Esophagus mucosa (tissue), 1 donor: ENCODE measurements at places on chromosomes 7 and 10.

DNA sequence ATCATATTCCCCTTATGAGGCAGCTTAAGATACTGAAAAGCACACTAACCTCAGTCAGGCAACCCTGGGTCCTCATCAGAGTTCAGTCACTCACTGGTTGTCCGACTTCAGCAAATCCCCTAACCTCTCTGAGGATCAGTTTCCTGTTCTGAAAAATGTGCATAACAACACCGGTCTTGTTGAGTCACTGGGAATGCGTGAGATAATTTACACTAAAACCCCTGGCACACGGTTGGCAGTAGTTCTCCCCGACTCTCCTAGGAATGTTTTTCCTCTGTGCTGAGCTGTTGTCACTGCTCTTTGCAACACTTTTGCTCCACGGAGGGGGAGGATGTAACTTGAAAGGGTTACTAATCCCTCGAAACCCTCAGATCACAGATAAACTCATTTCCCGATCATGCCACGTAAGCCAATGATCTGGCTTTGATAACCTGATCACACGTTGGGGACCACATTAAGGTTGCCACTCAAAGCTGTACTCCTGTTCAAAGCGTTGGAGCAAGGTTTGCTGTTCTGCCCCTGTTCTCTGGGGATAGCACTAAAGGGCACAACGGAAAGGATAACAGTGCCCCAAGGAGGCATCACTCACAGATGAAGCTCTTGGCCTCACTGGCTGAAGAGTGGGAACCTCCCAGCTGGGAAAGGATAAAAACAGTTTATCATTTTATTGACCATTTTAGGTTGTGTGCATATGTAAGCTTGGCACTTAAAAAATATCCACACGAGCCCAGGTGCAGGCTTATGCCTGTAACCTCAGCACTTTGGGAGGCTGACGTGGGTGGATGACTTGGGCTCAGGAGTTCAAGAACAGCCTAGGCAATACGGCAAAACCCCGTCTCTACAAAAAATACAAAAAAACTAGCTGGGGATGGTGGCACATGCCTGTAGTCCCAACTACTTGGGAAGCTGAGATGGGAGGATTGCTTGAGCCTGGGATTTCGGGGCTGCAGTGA lies 5.0 kb upstream of the RBM17 start:
- no peak for ATAC-seq

- peak; percentile 30 for ATAC-seq
These were observed 413 bp downstream of the PANK1 start for GRCh38 chr10:89644691-89644966.

- ATAC-seq = no peak
These were observed 6.0 kb downstream of the WDR37 start for GRCh38 chr10:1061930-1062774.

DNA sequence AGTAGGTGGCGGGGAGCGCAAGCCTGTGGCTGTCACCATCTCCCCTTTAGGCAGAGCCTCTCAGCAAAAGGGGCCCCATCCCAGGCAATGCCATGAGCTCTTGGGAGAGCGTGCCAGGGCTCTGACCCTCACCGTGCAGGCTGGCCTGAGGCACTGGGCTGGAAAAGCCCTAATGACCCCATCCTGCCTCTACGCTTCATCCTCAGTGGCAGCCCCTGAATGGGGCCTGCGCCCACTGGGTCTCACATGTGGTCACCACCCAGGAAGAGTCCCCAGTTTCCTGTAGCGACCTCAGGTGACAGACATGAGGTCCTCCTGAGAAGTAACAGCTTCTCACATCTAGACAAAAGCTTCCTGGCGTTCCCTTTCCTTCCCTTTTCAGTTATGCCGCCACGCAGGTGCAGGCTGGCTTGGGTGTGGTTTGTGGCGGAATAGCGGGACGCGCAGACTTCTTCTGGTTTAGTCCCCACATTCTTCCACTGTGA lies 59.2 kb downstream of the CLEC2L start:
- ATAC-seq = no peak

- ATAC-seq = no peak
These were observed 1.0 kb downstream of the NT5C2 start for GRCh38 chr10:103192089-103192450.

- no peak for ATAC-seq
These were observed 304.6 kb downstream of the PRPF18 start for GRCh38 chr10:13891128-13892000.

DNA sequence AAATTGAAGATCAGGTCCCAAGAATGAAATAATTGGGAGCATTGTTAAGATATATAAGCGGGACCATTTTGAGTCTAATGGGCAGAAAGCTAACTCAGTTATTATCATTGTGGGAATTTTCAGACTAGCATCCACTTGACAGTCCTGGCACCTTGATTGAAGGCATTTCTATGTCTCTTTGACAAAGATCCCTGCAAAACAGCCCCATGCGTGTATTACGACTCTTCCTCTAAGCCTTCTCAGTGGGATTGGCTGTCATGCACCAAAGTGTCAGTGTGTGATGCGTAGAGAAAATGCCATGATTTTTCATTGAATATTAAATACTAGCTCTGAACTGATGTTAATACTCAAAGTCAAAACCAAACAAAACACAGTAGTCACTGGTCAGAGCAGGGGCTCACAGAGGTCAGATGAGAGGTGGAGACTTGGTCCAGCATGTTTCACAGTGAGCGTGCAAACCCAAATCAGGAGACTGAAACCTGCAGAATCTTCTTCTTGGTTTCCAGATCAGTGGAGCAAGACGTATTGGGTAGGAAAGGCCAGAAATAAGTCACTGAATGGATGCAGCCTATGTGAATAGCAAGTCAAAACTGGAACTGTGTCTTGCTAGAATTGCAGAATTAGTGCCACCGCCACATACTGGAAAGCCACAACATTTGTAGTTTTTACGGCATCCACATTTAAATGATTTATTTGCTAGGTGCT lies 303.6 kb upstream of the AKR1E2 start:
- no peak for ATAC-seq

- ATAC-seq = no peak
These were observed 85.8 kb downstream of the CALD1 start for GRCh38 chr7:134865001-134865845.

- ATAC-seq = no peak
These were observed 162.9 kb upstream of the PRSS58 start for GRCh38 chr7:142420554-142421362.

GRCh38 chr7:45461026-45461425 lies 113.1 kb upstream of the ADCY1 start:
- ATAC-seq = no peak

GRCh38 chr10:33459602-33460001 lies 125.1 kb upstream of the NRP1 start:
- no peak for ATAC-seq

GRCh38 chr10:127715782-127716378 lies 21.1 kb upstream of the FOXI2 start:
- no peak for ATAC-seq

GRCh38 chr7:82699773-82700186 lies 256.2 kb upstream of the CACNA2D1 start:
- peak; percentile 50 for ATAC-seq

GRCh38 chr10:119360181-119360921 lies 153.0 kb downstream of the GRK5 start:
- peak; percentile 31 for ATAC-seq

DNA sequence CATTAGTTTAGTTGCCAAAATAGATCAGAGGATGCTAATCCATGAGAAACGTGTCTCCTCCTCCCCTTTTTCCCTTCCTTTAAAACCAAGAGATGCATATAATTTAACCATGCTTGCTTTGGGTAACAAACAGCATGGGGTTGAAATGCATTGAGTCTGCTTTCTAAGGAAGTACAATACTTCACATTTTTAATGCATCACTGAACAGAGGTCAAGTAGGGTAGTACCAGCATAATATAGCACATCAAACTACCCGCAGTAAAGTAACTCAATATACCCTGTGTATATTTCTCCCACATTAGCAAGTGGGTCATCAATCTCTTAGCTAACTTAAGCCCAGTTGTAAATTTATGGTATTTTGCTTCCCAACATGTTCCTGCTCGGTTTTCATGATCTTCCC lies 239.3 kb upstream of the SEMA3C start:
- no peak for ATAC-seq

- no peak for ATAC-seq
These were observed 285.8 kb upstream of the CACNA2D1 start for GRCh38 chr7:82729172-82730030.

DNA sequence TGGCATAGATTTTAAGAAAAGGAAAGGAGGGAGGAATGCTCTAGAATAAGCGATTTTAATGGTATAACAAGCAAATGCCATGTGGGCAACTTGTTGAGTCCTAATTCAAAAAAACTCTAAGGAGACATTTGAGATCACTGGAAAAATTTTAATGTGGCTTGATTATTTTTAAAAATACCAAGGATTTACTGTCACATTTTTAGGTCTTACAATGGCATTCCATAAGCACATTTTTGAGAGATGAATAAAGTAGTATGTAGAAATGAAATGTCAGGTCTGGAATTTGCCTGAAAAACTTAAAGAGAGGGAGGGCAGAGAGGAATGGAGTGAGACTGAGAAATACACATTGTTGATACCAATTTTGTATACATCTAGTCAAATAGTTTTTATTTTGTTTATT lies 20.3 kb downstream of the NCAPG2 start:
- ATAC-seq = no peak

DNA sequence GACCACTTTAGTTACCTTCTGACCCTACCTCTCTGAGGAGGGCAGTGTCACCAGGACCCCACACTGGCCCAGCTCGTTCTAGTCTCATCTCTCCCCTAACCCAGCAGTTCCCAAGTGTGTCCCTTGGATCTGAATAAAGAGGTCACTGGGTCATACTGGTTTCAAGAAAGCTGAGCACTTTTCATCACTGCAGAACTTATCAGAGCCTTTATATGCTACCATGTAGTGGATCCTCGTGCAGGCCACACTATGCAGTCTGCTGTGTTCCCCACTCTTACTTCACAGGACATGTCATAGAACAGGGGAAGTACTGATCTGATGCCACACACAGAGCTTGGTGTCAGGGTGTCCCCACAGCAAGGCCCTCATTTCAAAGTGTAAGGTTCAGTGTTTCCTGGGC lies 113.8 kb downstream of the GFRA1 start:
- no peak for ATAC-seq

DNA sequence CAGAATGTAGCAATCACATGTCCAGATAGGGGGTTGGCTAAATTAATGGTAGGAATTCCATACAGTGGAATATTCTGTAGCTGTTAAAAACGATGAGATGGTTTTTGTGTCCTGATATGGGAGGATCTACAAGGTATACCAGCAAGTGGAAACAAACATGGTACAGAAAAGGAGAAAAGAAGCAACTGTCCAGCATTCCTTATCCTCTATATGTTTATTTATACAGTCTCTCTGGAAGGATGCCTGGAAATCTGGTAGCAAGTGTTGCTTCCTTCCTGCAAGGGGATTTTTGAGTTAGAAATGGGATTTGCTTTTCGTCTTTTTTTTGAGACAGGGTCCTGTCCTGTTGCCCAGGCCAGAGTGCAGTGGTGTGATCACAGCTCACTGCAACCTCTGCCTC lies 19.3 kb downstream of the IL15RA start:
- no peak for ATAC-seq

DNA sequence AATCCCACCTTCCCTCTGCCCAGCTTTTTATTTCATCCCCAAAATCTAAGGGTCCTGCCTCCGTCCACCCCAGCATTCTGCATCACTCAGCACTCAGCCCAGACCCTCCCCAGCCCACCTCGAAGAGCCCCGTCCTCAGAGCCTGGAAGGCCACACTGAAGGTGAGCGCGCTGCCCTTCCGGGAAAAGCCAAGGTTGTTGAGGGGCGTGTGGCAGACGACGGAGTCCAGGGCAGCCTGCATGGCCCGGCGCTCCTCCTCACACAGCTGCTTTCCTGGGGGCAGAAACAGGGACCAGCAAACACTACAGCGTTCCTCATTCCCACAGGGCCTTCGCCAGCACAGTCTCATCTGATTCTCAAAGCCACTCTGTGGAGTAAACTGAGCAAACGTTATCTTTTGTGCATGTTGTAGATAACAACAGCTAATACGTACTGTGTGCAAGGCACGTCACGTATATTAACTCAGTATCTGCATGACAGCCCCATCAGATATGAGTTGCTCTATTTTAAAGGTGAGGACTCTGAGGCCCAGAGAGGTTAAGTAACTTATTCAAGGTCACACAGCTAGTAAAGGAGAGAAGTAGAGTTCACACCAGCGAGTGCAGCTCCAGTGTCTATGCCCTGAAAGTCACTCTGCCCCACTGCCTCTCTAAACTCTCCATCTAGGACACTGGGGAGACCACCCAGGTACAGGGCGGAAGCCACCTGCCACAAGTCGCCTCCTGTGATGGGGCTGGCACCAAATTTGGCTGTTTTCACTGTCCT lies 2.8 kb downstream of the TRAPPC14 start:
- ATAC-seq = no peak

DNA sequence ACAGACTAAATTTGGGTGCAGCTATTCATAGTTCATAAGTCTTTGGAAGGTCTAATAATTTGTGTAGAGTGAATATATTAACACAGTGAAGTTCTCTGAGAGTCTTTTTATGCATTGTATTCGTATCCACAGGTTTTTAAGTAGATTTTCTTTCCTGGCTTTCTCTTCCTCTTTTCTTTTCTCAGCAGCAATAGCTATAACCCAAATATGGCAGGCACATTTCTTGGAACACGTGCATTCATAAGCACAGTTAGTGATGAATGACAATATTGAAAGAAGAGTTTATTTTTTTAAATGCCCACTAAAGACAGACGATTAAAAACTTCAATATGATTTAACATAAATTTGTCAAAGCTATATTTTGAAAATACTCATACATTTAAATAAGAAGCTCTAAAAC lies 220.5 kb upstream of the MBL2 start:
- no peak for ATAC-seq

DNA sequence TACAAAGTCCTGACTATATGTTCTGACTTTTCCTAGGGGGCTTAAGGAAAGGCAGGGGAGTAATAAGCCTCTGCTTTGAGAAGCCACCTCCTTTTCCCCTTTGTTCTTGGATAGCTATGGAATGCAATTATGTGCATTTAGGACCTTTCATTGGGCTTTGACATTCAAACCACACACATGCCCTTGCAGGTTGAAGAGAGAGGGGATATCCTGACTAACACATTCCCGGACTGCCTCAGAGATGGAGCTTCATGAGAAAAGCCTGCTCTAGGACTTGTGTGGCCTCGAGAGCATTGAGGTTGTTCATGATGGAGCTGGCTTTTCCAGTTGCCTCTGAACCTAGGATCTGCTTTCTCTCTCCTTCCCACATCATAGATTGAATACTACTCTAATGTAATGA lies 694.5 kb downstream of the LRMDA start:
- no peak for ATAC-seq

GRCh38 chr7:27245798-27246691 lies 3.4 kb downstream of the EVX1 start:
- ATAC-seq = peak; percentile 61

GRCh38 chr10:29710128-29710527 lies 75.4 kb upstream of the SVIL start:
- ATAC-seq = peak; percentile 47

DNA sequence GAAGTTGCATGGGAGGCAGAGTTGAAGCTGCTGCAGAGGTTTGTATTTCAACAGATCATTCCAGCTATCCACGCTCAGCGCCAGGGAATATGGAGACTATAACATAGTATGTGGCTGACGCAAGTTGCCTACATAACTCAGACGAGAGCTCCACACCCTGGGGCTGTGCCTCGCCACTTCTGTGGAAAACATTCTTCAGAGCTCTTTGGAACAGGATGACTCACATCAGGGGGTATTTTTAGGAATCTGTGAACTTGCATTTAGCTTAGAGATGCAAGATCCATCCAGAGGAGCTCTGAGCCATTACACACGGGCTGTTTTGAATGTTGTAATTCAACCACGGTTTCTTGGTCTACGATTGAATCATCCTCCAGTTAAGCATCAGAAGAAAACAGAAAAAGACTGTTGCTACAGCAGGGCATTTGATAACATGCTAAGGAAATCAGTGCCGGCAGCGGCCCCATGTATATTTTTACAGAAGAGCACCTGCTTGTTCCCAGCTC lies 481.5 kb upstream of the AKR1E2 start:
- peak; percentile 95 for ATAC-seq
